Tibial nerve (tissue), 4 donors: ENCODE measurements at places on chromosomes 3 and 15. TPM values are rescaled to one million over a fixed set of nuclear protein-coding genes. Genes with fewer than 3 reads are reported as not detected.

RGMA gene
- total RNA-seq = 110 TPM

DNA sequence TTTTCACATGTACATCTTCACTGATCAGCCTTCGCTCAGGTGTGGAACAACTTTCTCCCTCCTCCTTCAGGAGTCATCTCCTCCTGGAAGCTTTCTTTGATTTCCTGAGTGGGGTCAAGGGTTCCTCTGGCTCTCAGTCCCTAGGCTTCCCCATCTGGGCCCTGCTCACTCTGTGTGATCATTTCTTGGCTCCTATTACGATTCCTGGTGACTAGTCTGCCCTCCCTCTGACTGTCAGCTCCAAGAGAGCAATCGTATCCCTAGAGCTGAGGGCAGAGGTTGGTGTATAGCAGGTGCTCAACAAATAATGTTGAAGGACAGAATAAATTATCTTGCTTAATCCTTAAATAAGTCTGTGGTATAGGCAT lies 15.3 kb upstream of the PRKCD start:
- DNase-seq = no peak

- DNase-seq = no peak
Observed at GRCh38 chr3:188664795-188665194, 507.0 kb upstream of the TPRG1 start.

DNA sequence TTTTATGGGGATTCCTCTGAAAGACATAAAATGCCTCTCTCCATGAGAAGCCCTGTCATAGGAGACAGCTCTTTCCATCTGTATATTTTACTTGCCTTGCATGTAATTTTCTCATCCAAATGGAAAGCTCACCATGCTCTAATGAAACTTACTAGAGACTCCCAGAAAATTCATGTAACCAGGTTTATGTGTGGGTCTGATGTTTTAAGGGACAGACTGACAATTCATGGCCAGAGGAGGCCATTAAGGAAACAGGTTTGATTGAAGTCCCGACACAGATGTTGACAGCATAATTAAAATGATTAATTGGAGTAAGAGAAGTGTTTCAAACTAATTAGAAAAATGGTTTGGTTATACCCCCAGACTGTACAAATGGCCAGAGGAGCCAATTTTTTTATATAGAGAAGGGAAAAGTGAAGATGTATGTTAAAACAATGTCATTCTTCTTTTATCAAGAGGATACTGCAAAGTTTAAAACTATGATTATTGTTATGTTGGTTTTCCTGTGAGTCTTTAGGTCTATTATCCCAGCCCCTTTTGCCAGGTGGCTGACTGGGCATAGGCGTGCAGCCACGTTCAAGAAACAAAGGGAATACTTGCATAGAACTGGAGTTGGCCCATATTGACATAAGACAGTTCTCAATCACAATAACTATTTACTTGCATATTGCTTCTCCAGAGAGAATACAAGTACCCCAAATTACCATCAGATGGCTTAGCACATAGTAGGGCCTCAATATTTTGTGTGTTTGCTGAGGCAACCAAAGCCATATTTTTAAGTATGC lies 64.8 kb downstream of the RBMS3 start:
- DNase-seq = no peak

- DNase-seq = no peak
Observed at GRCh38 chr3:138469874-138470273, 35.5 kb downstream of the ESYT3 start.
